ENCODE measurements at places on chromosomes 5 and 9. TPM values are rescaled to one million over a fixed set of nuclear protein-coding genes. Genes with fewer than 3 reads are reported as not detected.

- peak; percentile 36 for DNase-seq
These were observed 837 bp downstream of the UIMC1 start for GRCh38 chr5:177005619-177006264.

- DNase-seq = no peak
These were observed 130.9 kb upstream of the TMEM161B start for GRCh38 chr5:88399561-88399960.

DNA sequence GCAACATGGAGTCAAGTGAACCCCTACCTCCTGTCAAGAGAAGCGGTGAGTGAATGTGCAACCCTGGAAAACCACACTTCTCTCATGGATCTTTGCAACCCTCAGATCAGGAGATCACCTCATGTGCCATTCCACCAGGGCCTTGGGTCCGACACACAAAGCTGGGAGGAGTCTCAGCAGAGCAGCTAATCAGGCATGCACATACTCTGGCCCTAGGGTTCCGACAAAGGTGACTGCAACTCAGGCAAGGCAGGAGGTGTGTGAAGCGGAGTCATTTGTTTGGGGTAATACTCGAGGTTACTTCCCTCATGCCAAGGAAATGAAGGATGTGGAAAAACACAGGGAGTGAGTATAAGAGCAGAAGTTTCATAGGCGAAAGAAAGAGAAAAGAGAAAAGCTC, 96.1 kb downstream of the GABRG2 start:
- no peak for DNase-seq

DNA sequence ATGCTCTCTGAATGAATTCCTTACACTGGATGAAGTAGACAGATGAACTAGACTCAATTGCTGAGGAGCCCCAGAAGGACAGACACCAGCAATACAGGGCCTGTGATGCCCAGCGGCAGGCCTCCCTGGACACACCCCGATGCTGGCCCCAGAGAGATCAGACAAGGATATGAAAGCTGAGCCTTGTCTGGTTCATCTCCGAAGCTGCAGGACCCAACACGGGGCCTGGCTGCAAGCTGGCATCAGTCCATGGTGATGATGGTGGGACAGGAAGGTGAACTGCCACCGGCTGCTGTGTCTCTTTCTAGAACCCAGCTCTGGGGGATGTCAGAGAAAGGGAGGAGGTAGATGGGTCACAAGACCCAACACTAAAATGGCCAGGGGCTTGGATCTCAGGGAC, 104.0 kb upstream of the LMX1B start:
- DNase-seq = no peak

DNA sequence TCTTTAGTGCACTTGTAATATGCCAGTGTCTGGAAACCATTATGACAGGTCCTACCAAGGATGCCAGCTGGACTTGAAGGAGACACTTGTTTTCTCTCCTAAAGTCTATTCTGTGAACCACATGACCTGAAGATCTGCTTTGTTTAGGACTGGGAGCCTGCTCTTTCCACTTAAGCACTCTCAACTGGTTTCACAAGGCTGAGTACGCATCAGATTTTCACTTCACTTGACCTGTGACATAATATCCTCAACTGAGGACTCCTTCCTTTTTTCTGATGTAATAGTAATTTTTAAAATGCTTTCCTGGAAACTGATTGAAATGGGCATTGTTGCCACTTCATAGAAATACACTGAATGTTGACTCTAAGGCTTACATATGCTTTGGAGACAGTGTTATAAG, 52.2 kb downstream of the PDE8B start:
- no peak for DNase-seq

DNA sequence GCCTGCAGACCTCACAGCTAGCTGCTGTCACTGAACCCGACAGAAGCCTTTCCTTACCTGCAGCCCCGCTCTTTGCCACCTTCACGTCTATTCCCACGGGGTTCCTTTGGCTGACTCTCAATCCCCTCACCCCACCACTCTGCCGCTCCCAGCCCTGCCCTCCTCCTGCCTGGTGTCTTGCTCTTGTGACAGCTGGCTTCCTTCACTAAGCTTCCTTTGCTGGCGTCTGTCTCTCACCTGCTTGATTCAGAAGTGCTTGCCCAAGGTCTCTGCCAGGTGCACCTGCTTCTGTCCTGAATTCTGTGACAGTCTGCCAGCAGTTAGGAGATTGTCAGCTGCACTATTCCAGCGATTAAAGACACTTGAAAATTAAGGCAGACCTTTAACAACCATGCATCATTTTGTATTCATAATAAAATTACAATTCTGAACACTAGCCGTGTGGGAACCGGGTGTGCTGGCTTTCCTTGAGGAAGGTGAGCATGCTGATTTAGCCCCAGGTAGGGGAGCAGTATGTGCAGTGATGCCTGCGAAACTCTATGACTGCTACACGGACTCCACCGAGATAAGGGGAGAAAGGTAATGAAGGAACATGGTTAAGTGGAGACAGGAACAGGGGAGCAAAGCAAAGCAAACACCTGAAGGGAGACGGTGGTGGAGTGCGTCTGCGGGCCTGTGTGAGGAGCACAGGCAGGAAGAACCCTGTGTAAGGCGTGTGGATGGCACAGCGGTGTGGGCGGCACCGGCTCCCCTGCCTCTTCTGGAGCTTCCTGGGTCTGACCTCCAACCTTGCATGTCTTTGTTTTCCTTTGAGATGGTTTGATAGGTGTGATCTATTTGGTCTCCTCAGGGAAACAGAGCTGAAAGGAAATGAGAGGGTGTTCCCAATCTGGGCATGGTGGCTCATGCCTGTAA, 80.1 kb upstream of the CACNA1B start:
- DNase-seq = no peak

- no peak for DNase-seq
These were observed 329.9 kb upstream of the ITGA1 start for GRCh38 chr5:52457810-52458209.

DNA sequence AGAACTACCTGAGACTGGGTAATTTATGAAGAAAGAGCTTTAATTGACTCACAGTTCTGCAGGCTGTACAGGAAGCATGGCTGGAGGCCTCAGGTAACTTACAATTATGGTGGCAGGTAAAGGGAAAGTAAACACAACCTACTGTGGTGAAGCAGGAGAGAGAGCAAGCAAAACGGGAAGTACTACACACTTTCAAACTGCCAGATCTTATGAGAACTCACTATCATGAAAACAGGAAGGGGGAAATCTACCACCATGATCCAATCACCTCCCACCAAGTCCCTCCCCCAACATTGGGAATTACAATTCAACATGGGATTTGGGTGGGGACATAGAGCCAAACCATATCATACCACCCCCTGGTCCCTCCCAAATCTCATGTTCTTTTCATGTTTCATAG, 58.7 kb upstream of the GPR151 start:
- DNase-seq = no peak

DNA sequence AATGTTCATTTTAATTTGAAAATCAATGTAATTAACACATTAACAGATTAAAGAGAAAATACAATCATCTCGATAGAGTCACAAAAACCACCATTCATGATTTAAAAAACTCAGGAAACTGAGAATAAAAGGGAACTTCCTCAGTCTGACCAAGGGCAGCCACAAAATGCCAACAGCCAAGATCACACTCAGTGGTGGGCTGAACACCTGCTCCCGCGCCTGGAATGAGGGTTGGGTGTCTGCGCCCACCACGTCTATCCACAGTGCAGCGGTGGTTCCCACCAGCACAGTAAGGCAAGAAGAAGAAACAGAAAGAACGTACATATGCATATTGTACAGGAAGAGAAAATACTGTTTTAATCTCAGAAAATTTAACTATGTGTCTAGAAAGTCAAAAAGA, 11.7 kb upstream of the NSMF start:
- no peak for DNase-seq

GRCh38 chr9:6113312-6113711, 97.9 kb upstream of the RANBP6 start:
- no peak for DNase-seq

DNA sequence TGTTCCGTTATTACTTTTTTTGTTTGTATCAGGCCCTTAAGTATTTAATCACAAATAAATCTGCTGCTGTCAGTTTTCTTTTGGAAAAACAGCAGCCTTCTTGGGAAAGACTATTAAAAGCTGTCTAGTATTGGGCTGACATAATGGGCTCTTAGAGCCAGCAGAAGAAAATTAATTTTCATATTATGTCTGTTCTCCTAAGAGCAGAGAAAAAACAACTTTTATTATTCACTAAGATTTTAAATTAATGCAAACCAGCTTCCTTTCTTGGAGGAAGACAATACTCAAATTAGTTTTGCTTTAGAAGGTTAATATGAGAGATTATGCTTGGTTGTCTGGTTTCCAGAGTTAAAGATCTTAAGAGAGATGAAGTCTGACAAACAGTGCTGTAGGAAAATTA, 30.6 kb upstream of the GARNL3 start:
- DNase-seq = no peak

DNA sequence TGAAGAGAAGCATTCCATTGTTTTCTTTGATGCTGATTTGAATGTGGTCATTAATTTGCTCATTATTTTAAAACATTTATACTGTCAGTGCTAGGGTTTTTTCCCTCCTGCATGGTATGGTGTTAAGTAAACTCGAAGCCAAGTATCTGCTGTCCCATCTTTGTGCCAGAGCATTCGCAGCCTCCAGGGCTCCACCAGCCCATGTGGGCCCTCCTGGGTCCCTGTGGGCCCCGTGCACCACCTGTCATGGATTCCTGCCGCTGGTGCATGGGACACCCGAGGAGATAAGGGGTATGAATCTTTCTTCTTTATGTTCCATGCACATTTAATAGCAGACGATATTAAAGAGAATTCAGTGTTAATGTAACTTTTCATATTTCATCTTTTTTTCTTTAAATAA, 95.1 kb downstream of the TRIO start:
- DNase-seq = no peak

GRCh38 chr5:159106193-159106568, 6.5 kb upstream of the EBF1 start:
- no peak for DNase-seq

GRCh38 chr9:72808446-72808768, 144.4 kb downstream of the ALDH1A1 start:
- DNase-seq = no peak

DNA sequence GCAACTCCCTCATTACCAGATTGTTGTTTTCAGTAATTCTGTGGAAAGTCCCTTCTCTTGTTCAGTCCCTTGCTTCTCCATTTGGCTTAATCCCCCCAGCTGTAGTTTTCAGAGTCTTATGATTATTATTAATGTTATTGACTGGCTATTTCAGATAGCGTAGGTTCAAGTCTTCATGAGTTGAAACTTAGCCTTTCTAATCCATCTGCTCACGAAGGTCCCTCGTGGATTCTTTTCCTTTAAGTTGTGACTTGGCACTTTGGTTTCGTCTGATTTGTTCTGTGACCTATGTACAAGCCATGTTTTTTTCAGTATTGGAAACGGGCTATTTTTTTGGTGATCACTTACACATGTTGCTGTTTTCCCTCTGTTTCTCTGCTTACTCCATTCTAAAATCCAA, 260.3 kb downstream of the TMEM167A start:
- no peak for DNase-seq

GRCh38 chr9:89313842-89314241, 2.8 kb downstream of the CKS2 start:
- no peak for DNase-seq

DNA sequence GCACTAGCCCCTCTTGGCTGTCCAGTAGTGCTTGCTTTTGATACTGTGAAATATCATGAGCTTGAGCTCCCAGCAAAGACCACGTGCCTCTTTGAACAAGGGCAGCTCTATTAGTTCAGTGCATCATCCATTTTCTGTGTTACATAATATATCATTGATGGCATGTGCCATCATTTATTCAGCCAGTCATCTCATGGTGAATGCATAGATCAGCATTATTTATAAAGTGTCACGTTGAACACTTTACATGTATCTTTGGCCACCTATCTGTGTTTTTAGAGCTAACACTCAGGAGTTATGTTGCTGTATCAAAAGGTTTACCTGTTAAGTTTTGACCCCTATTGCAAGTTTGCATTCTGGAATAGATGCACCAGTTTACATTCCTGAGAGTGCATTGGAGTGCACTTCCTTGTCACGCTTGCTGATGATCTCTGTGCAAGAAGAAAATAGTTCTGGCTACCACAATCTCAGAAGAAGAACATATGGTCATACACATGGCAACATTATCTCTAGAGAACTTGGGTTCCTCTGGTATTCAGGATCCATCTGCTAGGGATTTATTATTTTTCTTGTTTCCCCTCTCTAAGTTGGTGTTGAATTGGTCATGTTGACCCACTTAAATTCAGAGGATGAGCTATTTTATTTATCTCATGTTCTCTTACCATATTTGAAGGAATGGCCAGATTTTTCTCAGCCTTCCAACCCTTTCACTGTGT, 120.9 kb downstream of the SH3GL2 start:
- DNase-seq = no peak

GRCh38 chr5:26700759-26701384, 337.5 kb downstream of the CDH9 start:
- no peak for DNase-seq

GRCh38 chr5:38650946-38651345, 94.5 kb upstream of the LIFR start:
- peak; percentile 81 for DNase-seq

- no peak for DNase-seq
These were observed 505 bp upstream of the ACER2 start for GRCh38 chr9:19408316-19408692.

GRCh38 chr9:91246846-91247245, 114.9 kb downstream of the AUH start:
- no peak for DNase-seq

- no peak for DNase-seq
These were observed 104.1 kb downstream of the DROSHA start for GRCh38 chr5:31427724-31428309.

DNA sequence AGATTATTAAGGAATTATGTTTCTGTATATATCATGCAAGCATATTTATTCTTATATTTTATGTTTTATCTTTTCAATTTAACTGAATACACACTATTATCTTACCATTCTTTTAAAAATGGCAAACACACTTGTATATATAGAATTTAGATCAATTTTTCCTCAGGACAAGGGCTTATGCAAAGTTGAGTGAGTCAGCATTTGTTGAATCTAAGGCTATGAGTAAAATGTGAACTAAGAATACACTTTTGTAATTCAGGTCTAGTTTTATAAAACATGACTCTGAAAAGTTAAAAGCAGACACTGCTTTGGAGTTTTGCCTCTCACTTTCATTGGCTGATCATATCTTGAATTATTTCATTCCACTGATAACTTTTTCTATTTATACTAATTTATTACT, 127.8 kb downstream of the FOCAD start:
- DNase-seq = no peak

GRCh38 chr5:124761010-124761409, 14.6 kb upstream of the ZNF608 start:
- DNase-seq = no peak

Gene CDKN2B-AS1
- 0.39 TPM for total RNA-seq

Gene ZNF354C
- total RNA-seq = 7.1 TPM

Gene NR4A3
- total RNA-seq = 0.07 TPM

Gene LCP2
- not detected for total RNA-seq

Gene GGTA1
- 0.53 TPM for total RNA-seq

Gene AMACR
- 8.9 TPM for total RNA-seq

Gene GPR150
- 0.20 TPM for total RNA-seq

Gene FPGS
- total RNA-seq = 71.4 TPM

Gene SLC24A2
- total RNA-seq = not detected

Gene FREM1
- 0.20 TPM for total RNA-seq

Data from pulmonary artery endothelial cell (primary cell).